ENCODE measurements at places on chromosomes 12 and 14. TPM values are rescaled to one million over a fixed set of nuclear protein-coding genes. Genes with fewer than 3 reads are reported as not detected.

DNA sequence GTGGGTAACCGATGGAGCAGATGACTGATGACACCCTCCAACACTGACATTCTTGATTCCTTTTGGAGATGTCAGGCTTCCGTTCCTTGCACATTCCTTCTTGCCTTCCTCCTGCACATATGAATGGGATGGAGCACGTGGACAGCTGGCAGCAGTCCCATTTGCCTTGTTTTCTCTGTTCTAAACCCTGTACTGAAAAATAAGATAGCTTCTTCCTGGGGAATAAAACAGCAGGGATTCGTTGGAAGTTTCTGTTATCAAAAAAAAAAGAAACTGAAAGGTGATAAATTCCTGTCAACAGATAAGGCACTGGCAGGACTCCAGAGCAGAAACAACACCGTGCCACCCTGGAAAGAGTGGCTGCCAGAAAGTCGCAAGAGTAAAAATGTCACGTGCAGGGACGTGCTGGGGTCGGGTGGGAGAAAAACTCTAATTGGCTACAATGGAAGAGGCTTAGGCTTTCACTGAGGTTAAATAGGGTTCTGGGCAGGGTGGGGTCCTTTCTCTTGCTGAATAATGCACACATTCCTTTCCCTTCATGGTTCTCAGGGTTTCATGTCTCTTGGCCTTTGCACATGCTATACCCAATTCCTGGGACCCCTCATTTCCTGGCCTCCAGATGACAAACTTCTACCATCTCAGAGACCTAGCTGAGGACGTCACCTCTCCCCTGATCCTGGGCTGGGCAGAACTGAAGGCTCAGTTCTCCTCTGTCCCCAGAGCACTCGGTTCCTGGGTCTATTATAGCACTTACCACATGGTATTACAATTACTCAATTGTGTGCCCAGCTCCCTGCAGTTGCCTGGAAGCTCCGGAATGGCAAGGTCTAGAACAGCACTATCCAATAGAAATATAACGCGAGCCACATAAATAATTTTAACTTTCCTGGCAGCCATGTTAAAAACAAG, 7.0 kb upstream of the NUAK1 start:
- no peak for DNase-seq

- DNase-seq: no peak
Observed at GRCh38 chr12:121227294-121227693, 17.4 kb downstream of the P2RX4 start.

GRCh38 chr14:60278350-60278749, 29.3 kb downstream of the PPM1A start:
- DNase-seq: no peak

DNA sequence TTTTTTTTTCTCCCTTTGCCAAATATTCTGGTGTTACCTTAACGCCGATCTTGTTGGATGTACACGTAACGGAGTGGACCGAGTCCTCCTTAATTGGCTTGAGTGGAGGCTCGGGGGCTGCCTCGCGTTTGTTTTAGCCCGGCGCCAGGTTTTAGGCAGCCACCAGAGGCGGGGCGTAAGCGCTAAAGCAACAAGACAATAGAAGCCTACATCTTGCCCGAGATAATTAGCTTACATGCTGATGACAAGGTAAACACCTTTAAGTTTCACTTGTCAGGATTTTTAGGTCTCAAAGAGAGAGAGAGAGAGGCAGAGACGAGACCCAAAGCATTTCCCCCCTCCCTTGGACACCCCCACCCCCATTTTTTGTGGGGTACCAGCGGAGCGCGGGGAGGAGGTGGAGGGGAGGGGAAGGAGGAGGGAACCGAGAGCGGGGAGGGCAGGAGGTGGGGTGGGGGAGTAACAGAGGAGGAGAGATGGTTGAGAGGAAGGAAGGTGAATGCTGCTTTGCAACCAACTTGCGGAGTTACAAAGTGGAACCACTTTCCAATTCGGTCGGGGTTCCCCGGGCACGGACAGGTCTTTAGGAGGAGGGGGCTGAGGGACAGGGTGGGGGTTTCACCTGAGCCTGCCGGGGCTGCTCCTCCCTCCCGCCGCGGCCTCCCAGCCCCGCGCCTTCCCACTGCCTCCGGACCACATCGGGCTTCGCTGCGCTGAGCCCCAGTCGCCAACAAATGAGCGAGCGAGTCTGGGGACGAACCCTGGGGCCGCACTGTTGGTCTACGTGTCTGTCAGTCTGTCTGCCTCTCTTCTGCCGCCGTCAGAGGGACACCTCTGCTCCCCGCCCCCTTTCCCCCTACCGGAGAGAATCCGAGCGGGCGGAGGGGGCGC, at the start of gene NKX2-1:
NKX2-1 (minus strand) TSS at position 802 of the 891 bp plus-strand sequence; CDS start at position 699, 103 bp downstream.
- peak; percentile 91 for DNase-seq

Gene SPX
- 1.4 TPM for total RNA-seq

Gene DPY19L2
- 4.5 TPM for total RNA-seq

Measured in Daoy (cell line).